NAMALWA (cell line): ENCODE measurements at places on chromosomes 12 and 14.

DNA sequence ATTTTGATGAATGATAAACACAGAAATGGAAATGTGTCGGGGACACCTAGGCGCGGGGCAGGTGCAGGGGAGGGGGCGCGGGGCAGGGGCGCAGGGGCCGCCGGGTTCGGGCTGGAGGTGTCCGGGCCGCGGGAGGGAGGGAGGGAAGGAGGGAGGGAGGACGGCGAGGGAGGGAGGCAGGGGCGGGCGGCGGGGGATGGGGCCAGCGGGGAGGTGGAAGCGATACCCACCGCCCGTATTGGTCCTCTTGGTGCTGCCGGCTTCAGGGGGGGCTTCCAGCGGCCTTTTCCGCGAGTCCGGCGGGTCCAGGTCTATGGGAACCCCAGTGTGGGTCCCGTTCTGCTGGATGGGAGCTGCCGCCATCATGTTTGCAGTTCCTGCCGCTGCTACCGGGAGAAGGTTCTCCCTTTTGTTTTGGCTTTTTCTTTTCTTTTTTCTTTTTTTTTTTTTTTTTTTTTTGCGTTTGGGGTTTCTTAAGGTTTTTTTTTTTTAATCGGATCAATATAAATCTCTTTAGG, 703 bp downstream of the NOVA1 start:
- no peak for DNase-seq

DNA sequence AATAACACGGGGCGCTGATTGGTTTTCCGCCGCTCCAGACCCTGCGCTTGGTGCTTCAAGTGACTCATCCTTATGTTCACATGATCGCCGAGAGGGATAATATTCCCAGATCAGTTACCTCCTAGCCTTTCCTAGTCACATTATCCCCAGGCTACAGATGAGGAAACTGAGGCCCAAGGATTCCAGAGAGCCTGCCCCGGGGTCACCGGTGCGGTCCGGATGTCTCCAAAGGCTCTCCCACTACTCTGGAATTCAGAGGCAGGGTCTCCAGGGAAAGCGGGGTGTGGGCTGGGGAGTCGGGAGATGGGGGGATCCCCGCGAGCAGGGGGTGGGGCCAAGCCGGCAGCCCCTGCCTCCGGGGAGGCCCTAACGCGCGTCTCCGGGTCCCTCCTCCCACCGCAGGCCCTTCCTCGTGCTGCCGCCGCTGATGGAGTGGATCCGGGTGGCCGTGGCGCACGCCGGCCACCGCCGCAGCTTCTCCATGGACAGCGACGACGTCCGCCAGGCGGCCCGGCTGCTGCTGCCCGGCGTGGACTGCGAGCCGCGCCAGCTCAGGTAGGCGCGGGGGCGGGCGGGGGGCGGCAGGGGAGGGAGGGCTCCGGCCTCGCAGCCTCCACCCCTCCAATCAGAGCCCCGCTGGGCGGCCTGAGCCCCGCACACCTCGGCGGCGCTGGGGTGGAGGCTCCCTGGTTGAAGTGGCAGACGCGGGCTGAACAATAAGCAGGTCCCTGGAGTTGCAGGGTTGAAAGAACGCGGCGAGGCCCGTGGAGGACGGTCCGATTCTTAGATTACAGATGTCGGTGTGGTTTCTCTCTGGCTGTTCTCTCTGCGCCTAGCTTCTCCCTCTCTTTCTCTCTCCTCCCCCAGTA, 104.6 kb upstream of the PWP1 start:
- DNase-seq, result no peak

GRCh38 chr12:125169451-125169850, 104.2 kb downstream of the AACS start:
- DNase-seq, result no peak

DNA sequence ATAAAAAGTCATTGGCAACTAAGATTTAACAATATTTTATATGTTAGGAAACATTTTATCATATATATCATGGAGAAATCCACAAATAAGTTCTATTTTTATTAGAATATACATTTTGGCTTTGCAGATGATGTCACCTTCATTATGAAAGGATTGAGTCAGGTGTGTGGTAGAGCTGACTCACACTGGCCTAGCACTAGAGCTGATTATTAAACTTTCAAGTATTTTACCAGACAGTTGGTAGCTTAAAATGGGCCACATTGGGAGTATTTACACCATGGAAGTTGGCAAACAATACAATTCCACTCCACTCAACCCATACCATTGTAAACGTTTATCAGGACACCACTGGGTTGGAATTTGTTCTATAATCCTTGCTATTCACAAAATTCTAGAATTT, 1036.6 kb downstream of the TRHDE start:
- no peak for DNase-seq

GRCh38 chr12:120116792-120117651, 469 bp upstream of the RAB35 start:
- DNase-seq, result peak; percentile 93

DNA sequence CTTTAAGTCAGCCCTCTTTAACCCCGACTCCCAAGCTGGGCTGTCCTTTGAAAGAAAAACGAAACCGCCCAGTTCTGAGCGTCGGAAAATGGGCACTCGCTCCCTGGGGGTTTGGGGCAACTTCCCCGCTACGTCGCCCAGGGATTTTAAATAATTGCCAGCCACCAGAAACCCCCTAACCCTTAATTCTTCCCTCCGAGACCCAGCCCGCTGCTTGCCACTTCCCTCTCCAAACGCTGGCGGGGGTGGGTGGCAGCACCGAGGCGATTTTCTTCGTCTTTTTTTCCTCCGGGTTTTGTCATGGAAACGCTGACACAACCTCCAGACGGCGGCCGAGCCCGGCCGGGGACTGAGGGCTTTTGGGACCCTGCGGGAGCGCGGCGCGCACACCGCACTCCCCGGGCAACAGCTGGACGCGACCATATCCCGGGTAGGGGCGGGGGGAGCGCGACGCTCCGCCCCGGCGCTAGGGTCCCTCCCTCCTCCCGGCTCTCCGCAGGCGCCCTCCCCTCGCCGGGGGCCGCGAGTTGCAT, at the start of gene CHST11:
Gene CHST11, plus strand, starts transcription at position 532 of the 533 bp plus-strand sequence.
- DNase-seq, result peak; percentile 60

DNA sequence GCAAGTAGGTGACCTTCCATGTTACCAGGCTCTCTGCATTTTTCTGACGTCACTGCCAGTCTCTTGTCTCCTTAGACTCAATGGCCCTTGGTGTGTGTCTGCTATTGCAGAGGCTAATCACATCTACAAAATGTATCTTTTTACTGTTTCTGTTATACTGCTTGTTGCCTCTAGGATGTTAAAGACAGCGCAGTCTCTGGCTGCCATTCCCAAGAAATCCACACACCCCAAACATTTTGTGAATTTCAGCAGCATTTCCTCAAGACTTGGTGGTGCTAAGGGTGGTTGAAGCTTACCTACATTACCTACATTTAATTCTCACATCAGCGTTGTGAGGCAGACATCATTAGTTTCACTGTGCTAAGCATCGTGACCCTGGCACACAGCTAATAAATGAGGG, 87.2 kb downstream of the C12orf75 start:
- DNase-seq, result no peak

DNA sequence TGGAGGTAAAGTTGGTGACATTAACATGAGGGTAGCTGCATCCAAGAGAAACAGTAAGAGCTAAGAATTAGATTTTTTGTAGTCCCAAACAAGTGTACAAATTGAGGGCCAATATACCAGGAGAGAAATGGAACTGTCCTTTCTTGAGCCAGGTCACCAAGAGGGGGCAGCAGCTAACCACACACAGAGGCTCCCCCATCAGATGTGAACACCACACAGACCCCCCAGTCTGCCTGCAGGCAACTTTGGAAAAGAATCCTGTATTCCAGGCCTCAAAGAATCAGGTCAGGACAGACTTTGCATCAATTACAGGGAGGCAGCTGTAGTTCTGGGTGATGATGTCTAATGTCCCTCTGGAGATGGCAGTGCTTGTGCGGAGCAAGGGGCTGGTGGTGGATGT, 77.9 kb downstream of the SPTB start:
- DNase-seq, result peak; percentile 12

DNA sequence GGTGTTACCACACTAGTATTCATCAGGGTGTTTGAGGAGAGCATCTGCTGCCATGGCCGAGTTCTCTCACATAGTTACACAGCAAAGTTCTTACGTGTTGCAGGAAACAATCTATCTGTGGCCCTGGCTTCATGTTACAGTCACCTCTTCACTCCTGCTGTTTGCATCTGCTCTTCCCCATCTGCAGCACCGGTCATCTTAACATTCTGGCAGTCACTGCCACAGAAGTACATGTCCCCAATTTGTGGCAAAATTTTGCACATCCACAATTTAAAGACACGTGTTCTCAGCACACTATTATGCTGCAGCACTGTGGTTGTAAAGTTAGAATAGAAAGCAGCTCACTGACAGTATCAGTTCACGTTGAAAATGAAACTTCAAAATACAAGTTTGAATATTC, 23.2 kb downstream of the MAPK1IP1L start:
- DNase-seq, result peak; percentile 32

DNA sequence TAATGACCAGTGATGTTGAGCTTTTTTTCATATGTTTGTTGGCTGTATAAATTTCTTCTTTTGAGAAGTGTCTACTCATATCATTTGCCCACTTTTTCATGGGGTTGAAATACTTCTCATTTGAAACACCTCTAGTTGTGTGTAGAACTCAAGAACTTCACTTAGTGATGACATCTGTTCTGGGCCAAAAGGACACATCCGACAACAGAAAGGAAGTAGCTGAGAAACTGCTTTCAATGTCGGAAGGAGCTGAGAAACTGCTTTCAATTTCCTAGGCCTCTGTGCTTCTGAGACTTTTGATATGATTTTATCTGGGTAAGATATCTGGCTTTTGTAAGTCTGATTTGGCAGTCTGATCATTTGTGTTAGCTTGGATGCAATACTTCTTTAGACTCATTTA, 635.3 kb downstream of the TMTC2 start:
- no peak for DNase-seq

DNA sequence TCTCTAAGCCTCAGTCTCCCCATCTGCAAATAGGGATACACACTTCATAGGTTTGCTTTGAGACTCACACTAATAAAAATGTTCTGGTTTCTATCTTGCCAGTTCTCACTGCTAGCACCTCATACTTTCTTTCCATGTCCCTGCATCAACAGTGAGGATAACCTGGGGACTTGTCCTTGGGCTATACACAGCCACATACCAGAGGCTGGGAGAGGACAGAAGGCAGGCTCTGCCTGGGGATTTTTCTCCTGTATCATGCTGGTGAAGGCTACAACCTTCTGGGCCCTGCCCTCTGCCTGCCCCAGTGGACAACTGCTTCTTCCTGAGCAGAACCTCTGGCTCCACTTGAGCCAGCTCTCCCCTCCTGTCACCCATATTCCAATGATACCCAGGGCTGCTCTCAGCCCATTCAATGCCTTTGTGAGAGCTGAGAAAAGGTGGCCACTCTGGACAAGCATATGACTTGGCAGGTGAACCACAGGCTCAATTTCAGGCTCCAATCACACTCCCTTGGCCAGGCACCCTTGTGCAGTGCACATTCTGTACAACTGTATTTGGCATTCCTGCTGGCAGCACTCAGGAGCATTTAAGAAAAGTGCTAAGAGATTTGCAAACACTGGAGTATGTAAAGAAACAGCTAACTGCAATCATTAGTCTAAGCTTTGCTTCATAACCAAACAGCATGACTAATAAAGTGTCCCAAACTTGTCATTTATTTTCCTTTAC, 135.8 kb upstream of the VRK1 start:
- no peak for DNase-seq
